Choroid plexus epithelial cell (primary cell): ENCODE measurements at places on chromosomes 5 and 9.

DNA sequence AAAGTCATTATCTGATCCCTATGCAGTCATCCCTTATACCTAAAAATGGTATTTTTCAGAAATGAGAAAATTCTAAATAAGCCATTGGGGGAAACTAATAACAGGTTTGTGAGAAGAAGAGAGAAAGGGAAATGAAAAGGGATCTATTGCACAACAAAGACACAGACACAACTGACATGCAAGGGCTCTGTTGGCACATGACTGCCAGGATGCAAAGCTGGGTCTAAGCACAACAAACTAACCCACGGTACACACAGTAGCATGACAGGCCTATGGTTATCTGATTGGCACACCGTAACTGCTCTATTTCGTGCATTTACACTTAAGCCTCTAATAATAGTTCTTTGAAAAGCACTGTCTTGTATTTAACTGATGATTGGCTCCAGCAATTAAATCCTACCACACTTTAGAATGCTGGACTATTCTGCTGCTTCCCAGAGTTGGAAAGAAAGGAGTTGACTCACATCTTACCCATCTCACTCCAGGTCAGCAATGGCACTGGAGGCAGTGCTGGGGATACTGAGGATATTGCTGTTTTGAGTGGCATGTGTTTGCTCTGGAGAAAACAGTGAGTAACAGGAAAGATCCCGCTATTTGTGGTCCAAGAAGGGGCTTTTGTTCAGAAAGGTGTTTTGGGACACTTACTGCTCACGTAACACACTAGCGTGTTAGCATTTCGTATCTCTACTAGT lies 328.3 kb downstream of the GLIS3 start:
- DNase-seq = no peak

GRCh38 chr5:106940986-106941385 lies 729.8 kb downstream of the EFNA5 start:
- peak; percentile 58 for DNase-seq

GRCh38 chr5:143340891-143341685 lies 62.4 kb downstream of the NR3C1 start:
- no peak for DNase-seq

DNA sequence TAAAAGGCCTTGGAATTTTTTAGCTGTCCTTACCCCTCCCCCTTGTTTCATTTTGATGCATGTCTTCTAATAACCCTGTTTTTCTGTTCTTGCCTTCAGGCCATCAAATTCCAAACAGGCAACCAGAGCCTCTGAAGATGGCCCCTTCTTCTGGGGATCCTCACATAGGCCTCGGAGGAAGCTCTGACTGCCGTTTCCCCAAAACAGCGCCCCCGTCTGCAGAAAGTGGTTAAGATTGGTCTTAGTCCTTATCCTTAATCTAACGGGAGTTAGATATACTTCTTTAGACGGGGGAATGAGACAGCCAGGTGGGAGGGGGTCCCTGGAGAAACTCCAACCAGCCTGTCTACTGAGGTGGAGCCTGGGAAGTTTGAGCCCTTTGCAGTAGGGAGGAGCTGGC lies 226.3 kb upstream of the ZNF608 start:
- no peak for DNase-seq

- DNase-seq = no peak
Measured at GRCh38 chr5:67015541-67016191, 180.9 kb downstream of the CD180 start.

DNA sequence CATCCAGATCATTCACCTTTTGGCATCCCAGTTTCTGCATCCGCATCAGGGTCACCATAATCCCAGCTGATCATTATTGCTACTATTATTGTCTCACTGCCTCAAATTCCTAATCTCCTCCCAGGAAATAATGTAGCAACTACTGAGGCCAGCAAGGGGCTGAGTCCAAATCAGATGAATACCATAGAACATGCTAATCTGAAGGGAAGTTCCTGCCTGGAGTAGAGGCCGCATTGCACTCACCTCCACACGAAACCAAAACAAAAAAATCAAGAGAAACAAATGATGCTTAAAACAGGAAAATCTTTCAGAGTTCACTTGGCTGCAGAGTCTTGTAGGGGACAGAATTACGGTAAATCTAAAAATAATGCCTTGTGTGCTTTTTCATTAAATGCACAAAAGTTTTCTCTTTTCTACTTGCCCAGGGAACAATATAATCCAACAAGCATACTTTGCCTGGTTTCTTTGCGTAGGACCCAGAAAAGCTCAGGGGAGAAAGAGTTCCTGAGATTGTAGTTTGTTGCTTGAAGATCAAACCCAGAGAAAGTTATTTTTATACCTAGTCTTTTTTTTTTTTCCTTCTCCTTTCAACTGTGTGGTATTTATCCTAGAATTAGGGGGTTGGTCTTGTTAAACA lies 87.7 kb upstream of the KLF4 start:
- no peak for DNase-seq

- no peak for DNase-seq
Measured at GRCh38 chr5:131297886-131298285, 34.0 kb downstream of the CDC42SE2 start.

DNA sequence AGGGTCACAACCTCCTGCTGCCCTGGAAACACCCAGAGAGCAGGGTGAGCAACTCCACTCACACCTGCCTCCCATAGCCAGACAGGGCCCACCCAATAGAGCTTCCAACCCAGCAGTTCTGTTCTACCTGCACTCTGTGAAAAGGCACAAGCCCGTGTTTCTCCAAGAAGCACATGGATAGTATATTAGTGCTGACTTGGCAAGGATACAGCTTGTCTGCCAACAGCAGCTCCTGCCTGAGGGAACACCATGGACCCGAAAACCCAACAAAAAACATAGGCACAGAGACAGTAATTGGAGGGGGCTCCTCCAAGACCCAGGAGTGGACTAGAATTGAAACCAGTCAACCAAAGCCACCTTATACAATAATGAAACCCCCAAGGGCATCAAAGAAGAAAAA lies 48.6 kb downstream of the CDKN2A start:
- no peak for DNase-seq

DNA sequence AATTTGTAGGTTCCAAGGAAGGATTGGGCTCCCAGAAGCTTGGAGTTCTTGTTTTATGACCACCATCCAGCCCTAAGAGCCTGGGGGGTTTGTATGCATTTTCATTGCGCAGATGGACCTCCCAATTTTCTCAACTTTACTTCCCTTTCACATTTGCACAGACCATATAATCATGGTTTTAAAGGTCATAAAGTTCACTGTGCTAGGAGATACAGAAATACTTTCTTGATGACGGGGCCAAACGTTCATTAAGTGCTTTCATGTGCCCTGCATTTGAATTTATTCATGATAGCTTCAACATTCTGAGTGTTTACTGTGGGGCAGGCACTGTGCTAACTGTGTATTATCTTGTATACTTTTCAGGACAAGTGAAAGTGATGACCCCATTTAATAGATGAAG lies 51.5 kb downstream of the WWC1 start:
- DNase-seq = no peak

DNA sequence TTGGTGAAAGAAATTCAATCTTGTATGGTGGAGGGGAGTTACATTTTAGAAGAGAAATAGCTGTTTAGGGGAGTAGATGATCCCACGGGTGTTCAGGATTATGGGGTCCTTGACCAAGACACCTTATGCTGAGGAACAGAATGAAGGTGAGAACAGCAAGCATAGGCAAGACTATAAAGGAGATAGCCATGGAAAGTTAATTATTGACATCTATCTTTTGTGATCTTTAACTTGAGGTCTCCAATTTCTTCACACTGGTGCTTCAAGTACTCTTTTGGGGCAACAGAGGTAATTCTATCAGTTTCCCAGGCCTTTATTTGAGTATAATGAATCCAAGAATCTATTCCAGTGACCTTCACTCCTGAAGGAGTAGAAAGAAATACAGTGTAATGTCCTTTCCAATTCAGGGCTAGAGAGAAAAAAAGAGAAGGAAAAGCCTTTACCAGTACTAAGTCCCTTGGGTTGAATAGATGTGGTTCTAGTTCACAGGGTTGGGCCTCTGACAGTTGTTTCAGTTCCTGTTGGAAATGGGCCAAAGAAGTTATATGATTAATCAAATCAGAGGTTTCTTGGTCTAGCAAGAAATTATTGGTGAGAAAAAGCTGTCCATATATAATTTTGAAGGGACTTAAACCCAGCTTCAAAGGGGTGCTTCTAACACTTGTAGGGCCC lies 2104.1 kb upstream of the ACO1 start:
- no peak for DNase-seq

DNA sequence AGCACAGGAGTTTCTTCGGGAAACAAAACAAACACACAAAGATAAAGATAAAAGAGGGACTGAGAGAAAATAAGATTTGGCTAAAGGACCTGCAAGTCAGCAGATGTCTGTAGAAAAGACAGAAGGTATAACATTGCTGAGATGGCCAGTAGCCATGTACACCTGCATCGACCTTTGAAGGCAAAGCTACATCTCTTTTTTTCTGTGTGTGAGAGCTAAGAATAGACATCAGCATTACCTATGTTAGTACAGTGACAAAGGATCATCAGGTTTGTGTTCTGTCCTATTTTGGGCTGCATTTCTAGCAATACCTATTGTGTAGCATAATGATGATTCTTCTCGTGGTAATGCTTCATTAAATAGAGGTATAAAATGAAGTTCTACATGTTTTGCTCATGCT lies 64.9 kb downstream of the KDM4C start:
- no peak for DNase-seq

DNA sequence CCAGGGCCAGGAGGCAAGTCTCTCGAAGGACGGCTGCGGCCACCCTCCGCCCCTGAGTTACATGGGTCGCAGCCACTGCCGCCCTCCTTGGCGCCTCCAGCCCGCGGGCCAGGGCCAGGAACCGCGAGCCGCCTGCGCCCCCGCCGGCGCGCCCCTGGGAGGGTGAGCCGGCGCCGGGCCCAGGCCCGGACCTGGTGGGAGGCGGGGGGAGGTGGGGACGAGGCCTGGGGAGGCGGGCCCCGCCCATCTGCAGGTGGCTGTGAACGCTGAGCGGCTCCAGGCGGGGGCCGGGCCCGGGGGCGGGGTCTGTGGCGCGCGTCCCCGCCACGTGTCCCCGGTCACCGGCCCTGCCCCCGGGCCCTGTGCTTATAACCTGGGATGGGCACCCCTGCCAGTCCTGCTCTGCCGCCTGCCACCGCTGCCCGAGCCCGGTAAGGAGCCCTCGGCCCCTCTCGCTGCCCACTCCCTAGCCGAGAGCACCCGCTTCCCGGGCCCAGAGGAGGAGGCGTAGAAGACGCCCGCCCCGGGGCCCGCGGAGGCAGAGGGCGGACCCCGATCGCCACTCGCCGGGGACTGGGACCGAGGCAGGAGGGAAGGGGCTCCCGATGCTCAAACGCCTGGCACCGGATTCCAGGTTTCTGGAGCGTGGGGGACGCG lies at the start of gene ASS1:
ASS1 (plus strand) TSS at position 397 of the 657 bp plus-strand sequence. CDS start 7,268 bp downstream, outside the sequence.
- DNase-seq = peak; percentile 37

DNA sequence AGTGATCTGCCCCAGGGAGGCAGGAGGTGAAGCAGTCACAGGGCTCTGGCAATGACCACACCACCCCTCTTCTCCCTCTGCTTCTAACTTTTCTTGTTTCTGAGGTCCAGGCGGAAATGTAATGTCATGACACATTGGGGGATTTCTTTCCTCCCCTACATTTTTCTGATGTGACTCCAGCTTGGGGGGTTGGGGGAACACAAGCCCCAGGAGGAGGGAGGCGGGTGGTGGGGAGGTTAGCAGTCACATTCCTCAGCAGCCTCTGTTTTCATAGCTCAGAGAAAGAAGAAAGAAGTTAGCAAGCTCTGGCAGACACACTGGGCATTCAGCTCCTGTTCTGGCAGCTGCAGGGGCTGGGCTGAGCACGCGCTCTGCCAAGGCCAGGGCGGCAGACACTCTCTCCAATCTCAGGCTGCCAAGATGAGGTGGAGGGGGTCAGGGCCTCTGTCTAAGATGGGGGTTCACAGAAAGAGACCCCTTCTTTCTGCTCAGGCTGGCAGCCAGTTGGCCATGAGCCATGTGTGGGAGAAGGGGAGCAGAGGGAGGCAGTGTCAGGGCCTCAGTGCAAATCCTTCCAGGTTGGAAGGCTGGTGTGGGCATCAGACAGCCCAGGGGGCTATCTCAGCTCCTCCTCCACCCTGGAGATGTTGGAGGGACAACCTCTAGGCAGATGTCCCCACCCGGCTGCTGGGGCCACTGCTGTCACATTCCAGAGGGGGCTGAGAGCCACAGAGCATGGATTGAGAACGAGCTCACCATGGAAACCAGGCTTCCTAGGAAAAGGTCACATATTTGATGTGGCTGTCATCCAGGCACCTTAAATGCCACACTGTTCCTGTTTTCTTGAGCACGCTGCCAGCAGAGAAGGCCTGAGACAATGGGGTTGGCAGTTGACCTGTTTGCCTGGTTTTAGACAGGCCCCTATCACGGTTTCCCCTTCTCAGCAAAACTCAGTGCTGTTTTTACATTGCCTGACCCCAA lies 20.1 kb upstream of the PFDN1 start:
- DNase-seq = peak; percentile 90

- DNase-seq = no peak
Measured at GRCh38 chr5:81350507-81350906, 43.4 kb downstream of the ACOT12 start.

DNA sequence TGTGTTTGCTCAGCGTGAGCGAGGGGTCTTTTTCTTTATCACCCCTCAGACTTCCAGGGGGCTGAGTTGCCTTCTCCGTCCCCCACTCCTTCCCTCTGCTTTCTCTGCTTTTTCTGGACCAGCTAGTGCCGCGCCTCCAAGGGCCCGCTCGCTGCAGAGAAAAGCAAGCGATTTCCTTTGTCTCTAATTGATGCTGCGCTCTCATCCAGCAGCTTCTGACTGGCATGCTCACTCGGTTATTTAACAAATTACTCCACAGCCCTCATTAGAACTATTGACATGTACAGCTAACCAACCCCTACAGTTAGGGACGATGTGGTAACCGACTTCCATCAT lies 288.0 kb downstream of the ELAVL2 start:
- no peak for DNase-seq

GRCh38 chr9:69554945-69555344 lies 117.2 kb downstream of the APBA1 start:
- peak; percentile 86 for DNase-seq

- no peak for DNase-seq
Measured at GRCh38 chr9:80134487-80134886, 562.7 kb downstream of the TLE4 start.

DNA sequence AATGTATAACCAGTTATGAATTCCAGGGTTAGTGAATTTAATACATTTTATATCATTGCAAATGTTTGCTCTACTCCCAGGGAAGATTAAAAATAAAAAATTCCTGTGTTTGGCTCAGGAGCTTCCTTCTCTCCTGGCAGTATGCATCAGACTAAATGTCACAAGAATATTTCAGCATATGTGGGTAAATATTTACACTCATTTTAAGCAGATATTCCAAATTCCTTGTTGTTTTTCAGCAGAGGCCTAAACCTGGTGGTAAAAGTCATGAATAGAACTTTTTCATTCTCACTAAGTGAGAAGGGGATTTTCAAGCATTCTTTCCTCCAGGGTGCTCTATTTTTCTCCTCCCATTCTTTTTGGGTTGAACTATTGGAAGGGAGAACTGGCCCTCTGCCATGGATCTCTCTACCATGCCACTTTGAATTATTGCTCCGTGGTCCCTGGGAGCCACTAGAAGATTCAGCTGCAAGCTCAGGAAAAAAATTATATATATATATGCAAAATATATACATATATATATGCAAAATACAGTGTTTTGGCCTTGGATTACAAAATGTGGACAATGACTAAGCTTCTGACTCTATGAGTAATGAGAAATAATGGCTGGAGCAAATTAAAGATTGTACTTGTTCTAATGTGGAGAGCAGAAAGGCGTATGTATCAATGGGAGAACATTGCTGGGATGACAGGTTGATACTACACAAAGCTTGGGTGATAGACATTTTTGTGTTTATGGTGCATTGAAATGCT lies 180.6 kb upstream of the PAPPA start:
- DNase-seq = peak; percentile 55
